Fibroblast of pulmonary artery (primary cell): ENCODE measurements at places on chromosomes 4 and X.

DNA sequence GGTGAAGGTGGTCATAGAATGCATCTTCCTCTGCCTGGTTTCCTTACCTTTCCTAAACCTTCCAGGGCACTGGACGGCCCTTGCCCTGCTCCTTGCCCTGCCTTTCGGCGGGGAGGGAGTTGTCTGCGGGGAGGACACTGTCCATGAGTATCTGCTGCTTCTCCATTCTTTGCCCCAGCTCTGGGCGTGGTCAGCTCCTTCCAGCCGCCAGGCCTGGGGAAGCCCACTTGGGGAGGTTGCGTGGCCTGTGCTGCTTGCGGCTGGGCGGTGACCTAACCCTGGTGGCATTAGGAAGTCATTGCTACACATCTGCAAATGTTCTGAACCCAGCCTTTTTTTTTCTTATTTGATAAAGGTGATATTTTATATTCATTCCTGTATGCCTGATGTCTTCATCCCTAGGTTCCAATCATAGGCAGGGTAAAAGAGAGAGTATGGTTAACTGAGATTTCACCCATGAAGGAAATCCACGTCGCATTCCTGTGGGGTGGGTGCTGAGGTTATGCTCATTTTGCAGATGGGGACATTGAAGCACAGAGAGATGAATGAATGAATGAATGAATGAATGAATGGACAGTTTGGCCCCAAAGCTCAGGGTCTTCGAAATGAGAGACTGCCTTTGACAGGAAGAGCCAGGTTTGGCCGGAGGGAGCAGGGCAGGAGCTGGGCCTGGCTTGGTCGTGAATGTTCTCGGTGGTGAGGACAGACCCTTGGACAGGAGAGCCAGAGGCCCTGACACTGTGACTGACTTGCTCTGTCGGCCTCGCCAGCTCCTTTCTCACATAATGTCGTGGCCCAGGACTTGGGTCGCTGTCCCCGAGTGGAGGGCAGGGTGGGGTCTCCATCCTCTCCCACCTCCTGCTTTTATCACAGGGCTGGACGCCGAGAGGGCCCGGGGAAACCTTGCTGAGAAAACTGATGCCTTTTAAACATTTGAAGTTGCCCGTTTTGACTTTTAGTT, 57.8 kb upstream of the GPR78 start:
- DNase-seq, result no peak

- no peak for DNase-seq
Observed at GRCh38 chr4:163284304-163284703, 48.1 kb downstream of the NPY1R start.

DNA sequence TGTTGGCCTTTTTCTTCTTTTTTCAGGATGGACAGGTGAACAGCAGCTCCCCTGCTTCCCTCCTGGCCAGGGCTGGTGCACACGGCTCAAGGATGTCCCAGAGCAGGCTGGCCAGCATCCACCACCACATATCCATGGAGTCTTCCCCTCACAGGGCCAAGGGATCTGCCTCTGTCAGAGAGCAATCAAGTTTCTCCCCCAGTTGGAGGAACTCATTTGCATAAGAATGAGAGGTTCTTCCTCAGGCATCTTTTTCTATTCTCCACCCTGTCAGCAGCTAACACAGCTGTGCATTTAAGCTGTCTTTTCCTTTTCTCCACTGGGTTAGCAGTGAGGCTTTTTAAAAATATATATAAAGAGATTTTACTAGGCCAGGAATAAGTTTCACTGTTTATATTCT, 143.8 kb downstream of the ANAPC10 start:
- no peak for DNase-seq

GRCh38 chr4:108543359-108543968, 76.9 kb upstream of the RPL34 start:
- DNase-seq, result no peak

DNA sequence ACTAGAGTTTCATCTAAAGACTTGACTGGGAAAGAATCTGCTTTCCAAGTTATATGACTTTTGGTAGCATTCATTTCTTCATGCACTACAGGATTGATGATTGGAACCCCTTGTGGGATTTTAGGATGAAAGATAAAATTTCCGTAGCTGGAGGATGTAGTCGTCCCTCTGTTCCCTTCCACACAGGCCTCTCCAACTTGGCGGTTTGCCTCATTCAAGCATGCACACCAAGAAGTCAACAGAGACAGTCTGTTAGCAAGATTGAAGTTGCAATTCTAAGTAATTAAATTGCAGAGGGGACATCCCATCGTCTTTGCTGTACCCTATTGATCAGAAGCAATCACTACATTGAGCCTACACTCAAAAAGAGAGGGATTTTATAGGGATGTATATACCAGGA, 777.4 kb upstream of the HS3ST1 start:
- no peak for DNase-seq

DNA sequence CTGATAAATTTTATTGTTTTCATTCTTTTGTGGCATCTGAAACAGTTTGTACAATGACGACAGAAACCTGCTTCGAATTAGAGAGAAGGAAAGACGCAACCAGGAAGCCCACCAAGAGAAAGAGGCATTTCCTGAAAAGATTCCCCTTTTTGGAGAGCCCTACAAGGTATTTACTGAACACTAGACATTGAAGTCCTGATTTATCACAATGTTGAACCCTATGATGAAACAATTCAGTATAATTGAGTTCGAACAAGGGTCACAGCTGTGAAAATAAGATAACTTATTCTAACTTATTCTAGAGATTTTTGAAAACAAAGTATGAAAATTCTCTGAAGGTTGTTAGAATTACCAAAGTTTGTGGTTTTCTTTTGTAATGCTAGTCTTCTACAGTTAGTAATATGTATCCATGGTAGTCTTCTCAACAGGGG, 111.3 kb downstream of the AFF1 start:
- peak; percentile 81 for DNase-seq

- peak; percentile 3 for DNase-seq
Observed at GRCh38 chr4:64564126-64564525, 154.9 kb upstream of the TECRL start.

DNA sequence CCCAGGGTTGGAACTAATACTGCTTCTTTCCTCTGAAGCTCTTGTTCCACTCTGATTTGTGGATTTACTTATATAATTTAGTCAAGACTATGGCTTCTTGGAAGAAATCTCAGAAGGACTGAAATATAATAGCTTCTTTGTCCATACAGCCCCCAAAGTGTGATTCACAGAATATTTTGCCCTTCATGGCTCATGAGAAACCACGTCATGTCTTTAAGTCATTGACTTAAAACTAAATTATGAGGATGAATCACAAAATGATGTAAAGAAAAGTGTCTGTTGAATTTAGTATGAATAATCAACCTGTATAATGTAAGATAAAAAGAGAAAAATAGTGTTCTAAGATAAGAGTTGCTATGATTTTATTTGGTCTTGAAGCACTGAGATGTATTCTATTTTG, 43.3 kb upstream of the AGA start:
- peak; percentile 44 for DNase-seq

DNA sequence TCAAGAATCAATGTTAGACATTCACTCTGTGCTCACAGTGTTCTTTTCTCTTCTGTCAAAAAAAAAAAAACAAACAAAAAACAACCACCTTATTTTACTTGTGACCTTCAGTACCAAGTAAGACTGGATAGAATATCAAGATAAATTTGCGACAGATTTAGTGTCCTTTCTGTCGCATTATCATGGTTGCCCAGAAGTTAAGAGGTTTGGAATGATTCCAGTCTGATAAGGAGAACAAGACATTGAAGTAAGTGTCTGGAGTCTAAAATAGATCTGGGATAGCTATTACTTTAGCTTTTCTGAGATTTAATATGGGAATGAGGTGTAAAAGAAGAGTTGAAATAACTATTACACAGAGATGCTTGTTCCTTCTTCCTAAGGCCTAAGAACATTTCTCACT, 31.7 kb downstream of the SNCA start:
- no peak for DNase-seq

DNA sequence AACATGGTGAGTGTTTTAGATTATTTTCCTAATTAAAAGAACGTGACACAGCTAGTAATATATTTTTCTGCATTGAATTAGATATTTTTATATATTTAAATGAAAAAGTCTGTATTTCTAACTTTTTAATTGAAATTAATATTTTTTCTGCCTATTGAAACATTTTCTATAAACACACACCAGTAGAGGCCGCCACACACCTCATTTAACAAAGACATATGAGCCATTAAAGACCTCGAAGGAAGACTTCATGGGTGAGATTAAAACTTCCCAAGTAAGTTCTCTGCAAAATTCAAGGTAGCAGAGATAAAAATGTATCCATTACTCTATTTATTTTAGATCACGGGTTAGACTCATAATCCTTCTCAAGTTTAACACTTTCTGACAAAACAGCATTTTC, 8.3 kb downstream of the SLITRK2 start:
- DNase-seq, result no peak

DNA sequence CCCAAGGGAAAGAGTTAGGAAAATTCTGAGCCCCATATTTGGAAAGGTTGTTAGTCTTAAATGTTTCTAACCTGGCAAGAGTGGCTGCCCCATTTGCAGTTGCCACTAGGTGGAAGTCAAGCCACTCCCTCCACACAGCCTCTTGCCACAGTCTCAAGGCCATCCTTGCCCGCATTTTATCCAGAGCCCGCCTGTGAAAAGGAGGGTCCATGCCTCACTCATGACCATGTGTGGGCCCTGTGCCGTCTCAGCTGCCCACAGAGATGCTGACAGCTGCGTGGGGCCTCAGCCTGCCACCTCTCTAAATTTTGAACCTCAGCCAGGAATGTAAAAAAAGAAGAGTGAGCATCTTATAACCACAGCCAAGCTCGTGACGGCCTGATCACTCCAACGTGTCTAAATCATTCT, 201.5 kb upstream of the FAM241A start:
- DNase-seq, result peak; percentile 55

- no peak for DNase-seq
Observed at GRCh38 chr4:41602886-41603498, 65.0 kb downstream of the LIMCH1 start.

GRCh38 chrX:118971552-118971951, 2.9 kb upstream of the LONRF3 start:
- no peak for DNase-seq

- peak; percentile 50 for DNase-seq
Observed at GRCh38 chr4:139367421-139368090, 65.3 kb upstream of the NDUFC1 start.

- DNase-seq, result no peak
Observed at GRCh38 chrX:16304751-16305150, 137.5 kb downstream of the MAGEB17 start.

GRCh38 chr4:19382993-19383756, 868.5 kb upstream of the SLIT2 start:
- DNase-seq, result peak; percentile 31

- no peak for DNase-seq
Observed at GRCh38 chrX:79524642-79525041, 157.5 kb upstream of the ITM2A start.

DNA sequence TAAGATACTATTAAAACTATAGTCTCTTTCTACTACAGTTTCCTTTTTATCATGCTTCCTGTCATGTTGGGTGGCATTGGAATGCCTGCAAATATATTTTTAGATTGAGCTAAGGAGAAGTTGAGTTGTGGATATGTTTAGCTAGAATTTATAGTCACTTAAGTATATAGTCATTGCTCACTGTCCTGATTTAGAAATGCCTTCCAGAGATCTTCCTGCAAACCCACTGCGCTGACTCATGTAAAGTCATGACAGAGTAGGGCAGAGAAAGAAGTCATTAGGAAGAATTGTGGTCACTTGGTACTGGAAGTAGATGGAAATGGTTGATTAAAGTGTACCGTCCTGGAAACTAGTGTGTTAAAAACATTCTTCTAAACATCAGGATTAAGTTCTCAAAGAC, 490.3 kb upstream of the PABPC4L start:
- DNase-seq, result peak; percentile 8

DNA sequence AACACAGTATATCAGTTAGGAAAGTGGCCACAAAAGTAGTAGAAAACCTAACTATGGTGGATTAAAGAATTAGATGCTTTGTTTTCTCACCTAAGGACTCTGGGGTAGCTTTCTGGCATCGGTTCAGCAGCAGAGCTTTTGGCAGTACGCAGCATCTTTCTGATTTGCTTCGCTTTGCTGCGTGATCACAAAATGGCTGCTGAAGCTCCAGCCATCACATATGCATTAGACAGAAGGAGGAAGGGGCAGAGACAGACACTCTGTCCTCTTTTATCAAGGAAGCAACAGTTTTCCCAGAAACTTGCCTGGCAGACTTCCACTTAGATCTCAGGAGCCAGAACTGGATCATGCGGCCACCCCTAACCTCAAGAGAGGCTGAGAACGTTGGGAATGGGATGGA, 15.1 kb downstream of the TREX2 start:
- DNase-seq, result no peak

- DNase-seq, result no peak
Observed at GRCh38 chr4:158200214-158200613, 10.1 kb upstream of the TMEM144 start.

DNA sequence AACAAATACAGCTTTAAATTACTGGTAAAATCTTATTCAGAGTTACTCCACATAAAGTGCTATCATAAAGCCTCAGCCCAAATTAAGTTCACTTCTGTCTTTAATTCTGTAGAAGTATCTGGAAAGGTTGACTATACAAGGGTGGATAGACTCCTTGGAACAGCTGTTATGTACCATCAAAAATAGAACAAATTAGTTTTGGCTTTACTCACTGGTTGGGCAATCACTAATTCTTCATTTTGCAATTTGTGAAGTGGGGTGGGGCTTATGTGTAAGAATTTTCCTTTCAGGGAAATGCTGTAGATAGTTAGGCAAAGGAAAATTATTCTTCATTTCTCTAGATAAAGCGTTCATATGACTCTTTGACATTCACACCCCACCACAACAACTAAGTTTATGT, 7.8 kb downstream of the DIAPH2 start:
- DNase-seq, result peak; percentile 56

GRCh38 chrX:65751519-65751918, 84.1 kb downstream of the MSN start:
- no peak for DNase-seq

- DNase-seq, result peak; percentile 53
Observed at GRCh38 chr4:25938787-25939186, 24.8 kb downstream of the SMIM20 start.

- no peak for DNase-seq
Observed at GRCh38 chr4:179040259-179040658, 1598.0 kb upstream of the AGA start.

DNA sequence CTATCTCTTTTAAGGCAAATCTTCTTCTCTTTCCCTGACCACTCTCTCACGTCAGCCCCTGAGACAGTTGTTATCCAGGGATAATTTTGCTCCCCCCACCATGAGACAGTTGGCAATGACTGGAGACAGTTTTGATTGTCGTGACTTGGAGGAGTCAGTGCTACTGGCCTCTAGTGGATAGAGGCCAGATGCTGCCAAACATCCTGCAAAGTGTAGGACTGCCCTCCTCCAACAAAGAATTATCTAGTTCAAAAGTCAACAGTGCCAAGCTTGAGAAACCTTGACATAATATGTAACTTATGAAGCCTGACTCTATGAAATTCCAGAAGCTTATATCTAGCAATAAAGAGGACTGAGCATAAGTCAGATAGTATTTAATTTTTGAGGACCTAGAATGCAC, 502.1 kb upstream of the IGFBP7 start:
- DNase-seq, result no peak

DNA sequence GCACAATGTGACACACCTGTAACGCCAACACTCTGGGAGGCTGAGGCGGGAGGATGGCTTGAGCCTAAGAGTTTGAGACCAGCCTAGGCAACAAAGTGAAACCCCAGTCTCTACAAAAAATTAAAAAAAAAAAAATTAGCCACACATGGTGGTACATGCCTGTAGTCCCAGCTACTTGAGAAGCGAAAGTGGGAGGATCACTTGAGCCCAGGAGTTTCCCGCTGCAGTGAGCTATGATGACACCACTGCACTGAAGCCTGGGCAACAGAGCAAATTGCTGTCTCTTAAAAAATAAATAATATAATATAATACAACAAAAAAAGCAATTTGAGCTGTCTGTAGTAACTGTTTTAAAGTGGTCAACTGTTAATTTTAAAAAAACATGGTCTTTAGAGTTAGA, 13.2 kb downstream of the SPOCK3 start:
- no peak for DNase-seq
